ENCODE measurements at places on chromosomes 7 and 10.

GRCh38 chr7:106893591-106893990 is 28.5 kb downstream of the PIK3CG start:
- H3K4me1 ChIP-seq, result no peaks in the 10 kb centered on the region
- peaks cover 5% of the 10 kb centered on the region for H3K27me3 ChIP-seq
- H3K4me3 ChIP-seq, result no peak overlapping the region
- no peak overlapping the region for H3K27ac ChIP-seq
- H3K36me3 ChIP-seq, result no peaks in the 10 kb centered on the region

GRCh38 chr7:38427279-38427955 is 154.0 kb upstream of the TARP start:
- no peak overlapping the region for H3K27ac ChIP-seq
- H3K27me3 ChIP-seq, result peaks cover 5% of the 10 kb centered on the region
- no peak for DNase-seq
- H3K4me3 ChIP-seq, result no peak overlapping the region

- no peak for DNase-seq
- peaks cover 2% of the 10 kb centered on the region for H3K36me3 ChIP-seq
- H3K4me1 ChIP-seq, result no peaks in the 10 kb centered on the region
- H3K27ac ChIP-seq, result no peak overlapping the region
- H3K27me3 ChIP-seq, result peaks cover 11% of the 10 kb centered on the region
- H3K4me3 ChIP-seq, result no peak overlapping the region
These were observed 9.9 kb downstream of the GARIN1A start for GRCh38 chr7:128681794-128682537.

DNA sequence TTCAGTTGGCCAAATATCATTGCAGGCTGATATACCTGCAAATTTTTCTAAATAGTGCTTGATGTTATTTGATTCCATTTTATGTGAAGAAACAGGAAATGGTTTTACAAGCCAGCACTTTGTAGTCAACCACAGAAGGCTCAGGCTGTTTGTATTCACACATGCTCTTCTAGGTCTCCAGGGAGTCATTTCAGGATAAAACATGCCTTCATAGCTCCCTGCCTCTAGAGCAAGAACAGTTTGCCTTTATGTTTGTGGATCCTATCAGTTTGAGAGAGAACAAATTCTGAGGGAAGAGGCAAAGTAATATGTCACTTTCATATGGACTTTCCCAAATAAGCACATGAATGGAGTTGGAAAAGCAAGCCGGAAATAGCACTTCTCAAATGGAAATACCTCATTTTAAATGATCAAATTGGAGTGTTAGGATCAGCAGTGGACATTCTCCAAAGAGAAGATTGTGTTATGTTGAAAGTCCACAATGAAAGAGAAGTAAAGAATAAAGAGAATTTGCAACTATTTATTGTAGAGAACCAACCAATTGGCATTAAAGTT is 277.6 kb downstream of the KCND2 start:
- H3K4me1 ChIP-seq, result peaks cover 39% of the 10 kb centered on the region
- DNase-seq, result no peak
- H3K4me3 ChIP-seq, result no peak overlapping the region
- no peaks in the 10 kb centered on the region for H3K27me3 ChIP-seq

- H3K4me1 ChIP-seq, result peaks cover 40% of the 10 kb centered on the region
- no peak for DNase-seq
- no peak overlapping the region for H3K4me3 ChIP-seq
- peaks cover 10% of the 10 kb centered on the region for H3K27me3 ChIP-seq
These were observed 58.4 kb downstream of the JCAD start for GRCh38 chr10:30000802-30001571.

DNA sequence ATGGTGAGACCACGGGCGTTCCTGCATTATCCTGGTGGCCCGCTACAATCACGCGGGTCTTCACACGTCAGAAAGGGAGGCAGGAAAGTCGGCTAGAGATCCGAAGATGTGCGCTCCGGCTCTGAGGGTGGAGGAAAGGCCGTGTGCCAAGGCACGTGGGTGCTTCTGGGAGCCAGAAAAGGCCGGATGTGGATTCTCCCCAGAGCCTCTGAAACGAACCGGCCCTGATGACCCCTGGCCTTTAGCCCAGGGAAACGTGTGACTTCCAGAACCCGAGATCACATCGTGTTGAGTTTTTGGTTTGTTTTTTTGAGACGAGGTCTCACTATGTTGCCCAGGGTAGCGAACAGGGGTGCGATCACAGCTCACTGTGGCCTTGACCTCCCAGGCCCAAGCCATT is 244.2 kb downstream of the ELFN1 start:
- no peak for DNase-seq
- H3K27me3 ChIP-seq, result peaks cover 5% of the 10 kb centered on the region
- H3K4me1 ChIP-seq, result peaks cover 49% of the 10 kb centered on the region
- no peaks in the 10 kb centered on the region for H3K36me3 ChIP-seq
- no peak overlapping the region for H3K27ac ChIP-seq

DNA sequence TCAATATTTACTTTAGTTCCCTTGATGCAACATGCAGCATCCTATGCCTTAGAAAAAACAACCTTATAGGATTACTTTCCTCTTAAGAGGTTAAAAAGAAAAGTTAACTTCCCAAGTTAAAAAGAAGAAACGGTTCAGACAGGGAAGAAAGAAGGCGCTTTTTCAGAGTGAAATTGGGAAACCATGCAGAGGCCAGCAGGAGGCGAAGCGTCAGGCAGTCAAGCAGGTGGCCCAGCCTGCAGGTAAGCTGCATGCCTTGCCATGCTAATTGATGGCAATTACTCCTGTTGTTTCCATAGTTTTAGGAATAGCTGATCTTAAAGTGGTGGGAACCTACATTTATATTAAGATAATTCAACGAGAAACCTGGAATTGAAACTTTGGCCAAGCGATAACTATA is 302.6 kb upstream of the SP4 start:
- peaks cover 5% of the 10 kb centered on the region for H3K27me3 ChIP-seq
- H3K4me1 ChIP-seq, result peaks cover 12% of the 10 kb centered on the region
- H3K27ac ChIP-seq, result no peak overlapping the region
- DNase-seq, result no peak

- no peak overlapping the region for H3K4me3 ChIP-seq
- DNase-seq, result no peak
- no peaks in the 10 kb centered on the region for H3K4me1 ChIP-seq
- H3K36me3 ChIP-seq, result no peaks in the 10 kb centered on the region
- no peak overlapping the region for H3K27ac ChIP-seq
- no peaks in the 10 kb centered on the region for H3K27me3 ChIP-seq
These were observed 711.0 kb upstream of the LRRTM3 start for GRCh38 chr10:66214721-66215404.

- H3K4me1 ChIP-seq, result no peaks in the 10 kb centered on the region
- H3K27me3 ChIP-seq, result peaks cover 3% of the 10 kb centered on the region
- no peaks in the 10 kb centered on the region for H3K36me3 ChIP-seq
- no peak for DNase-seq
- H3K4me3 ChIP-seq, result no peak overlapping the region
These were observed 1424.6 kb upstream of the LRRTM3 start for GRCh38 chr10:65501259-65501658.

GRCh38 chr10:31820778-31821369 is 107.8 kb downstream of the ARHGAP12 start:
- H3K36me3 ChIP-seq, result peaks cover 22% of the 10 kb centered on the region
- no peak overlapping the region for H3K27ac ChIP-seq
- no peaks in the 10 kb centered on the region for H3K27me3 ChIP-seq
- no peaks in the 10 kb centered on the region for H3K4me1 ChIP-seq

GRCh38 chr10:50579491-50580261 is 44.1 kb downstream of the SGMS1 start:
- no peak overlapping the region for H3K27ac ChIP-seq
- H3K36me3 ChIP-seq, result no peaks in the 10 kb centered on the region
- H3K4me3 ChIP-seq, result no peak overlapping the region
- H3K4me1 ChIP-seq, result peaks cover 10% of the 10 kb centered on the region

DNA sequence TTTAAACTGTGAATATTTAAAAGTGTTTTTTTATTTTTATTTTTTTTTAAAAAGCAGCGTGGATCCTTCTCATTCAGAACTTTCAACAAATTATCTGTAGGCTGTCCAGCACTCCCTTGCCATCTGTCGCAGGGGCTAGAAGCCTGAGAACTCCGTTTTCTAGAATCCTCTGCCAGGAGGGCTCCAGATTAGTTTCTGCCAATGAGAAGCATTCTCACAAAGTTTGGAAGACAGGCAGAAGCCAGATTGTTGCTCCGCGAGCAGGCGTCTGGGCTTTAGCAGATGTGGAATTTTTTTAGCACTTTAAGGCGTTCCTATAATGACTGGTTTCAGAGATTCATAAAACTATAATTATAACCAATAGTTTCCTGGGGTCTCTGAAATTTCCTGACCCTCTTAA is 220.9 kb upstream of the KIAA1217 start:
- no peak for DNase-seq
- H3K4me3 ChIP-seq, result no peak overlapping the region
- no peak overlapping the region for H3K27ac ChIP-seq
- peaks cover under 1% of the 10 kb centered on the region for H3K27me3 ChIP-seq

DNA sequence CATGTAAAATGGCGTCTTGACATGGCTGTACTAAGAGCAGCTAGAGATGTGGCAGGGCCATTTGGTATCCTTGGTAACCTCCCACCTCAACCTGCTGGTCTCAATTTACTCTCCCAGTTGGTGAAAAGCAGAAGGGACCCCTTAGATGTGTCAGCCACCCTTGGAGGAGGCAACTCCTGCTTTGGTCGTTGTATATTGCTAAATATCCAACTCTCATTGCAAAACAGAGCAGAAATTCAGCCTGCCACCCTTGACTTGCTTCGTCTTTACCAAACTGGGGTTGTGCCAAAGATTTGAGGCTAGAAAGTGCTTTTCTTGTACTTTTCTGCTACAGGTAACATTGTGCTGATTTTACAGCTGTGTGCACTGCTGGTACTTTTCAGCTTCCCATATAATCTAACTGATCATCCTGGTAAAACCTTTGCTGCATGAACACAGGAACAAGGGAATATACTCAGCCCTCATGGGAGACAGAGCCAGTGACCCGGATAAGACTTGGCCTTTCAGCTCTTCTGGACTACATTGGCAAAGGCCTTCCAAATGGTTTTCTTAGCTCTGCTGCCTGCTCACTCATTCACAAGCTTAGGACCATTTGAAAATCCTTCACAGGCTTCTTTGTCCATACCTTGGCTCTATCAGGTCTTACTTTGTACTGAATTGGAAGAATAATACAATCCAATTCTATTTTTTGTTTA is 2.2 kb upstream of the VSTM4 start:
- no peak for DNase-seq
- H3K4me1 ChIP-seq, result peaks cover 19% of the 10 kb centered on the region
- no peaks in the 10 kb centered on the region for H3K36me3 ChIP-seq
- H3K27ac ChIP-seq, result no peak overlapping the region

DNA sequence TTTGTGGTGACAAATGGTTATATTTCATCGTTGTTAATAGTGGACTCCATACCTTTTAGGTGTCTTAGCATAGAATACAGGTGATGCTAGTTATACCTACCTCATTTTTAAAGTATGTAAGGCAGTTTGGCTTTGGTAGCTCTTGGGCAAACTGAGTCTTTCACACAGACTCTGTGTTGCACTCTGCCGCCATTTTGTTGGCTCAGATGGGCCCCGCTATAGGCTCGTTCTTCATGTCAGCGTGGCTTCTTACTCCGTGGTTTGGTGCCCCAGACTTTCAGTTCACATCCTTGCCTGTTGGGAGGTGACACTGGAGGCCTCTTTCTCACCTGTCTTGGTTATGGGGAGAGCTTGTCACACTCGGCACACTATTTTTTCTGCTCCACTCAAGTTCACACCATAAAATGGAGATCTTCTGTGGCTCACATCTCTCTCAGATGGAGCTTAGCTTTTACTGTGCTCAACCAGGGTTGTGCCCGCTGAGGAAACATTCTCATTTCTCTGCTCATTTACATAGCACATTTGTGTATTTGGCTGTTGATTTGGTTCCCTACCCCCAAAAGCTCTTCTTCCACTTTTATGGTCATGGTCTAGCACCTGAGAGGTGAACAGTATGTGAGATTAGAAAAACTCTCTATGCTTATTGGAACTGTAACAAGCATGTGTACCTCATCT is 178.5 kb downstream of the ARID5B start:
- no peak overlapping the region for H3K27ac ChIP-seq
- H3K36me3 ChIP-seq, result peaks cover 56% of the 10 kb centered on the region
- H3K4me3 ChIP-seq, result no peak overlapping the region
- DNase-seq, result no peak
- H3K4me1 ChIP-seq, result peaks cover 45% of the 10 kb centered on the region
- H3K27me3 ChIP-seq, result no peaks in the 10 kb centered on the region

DNA sequence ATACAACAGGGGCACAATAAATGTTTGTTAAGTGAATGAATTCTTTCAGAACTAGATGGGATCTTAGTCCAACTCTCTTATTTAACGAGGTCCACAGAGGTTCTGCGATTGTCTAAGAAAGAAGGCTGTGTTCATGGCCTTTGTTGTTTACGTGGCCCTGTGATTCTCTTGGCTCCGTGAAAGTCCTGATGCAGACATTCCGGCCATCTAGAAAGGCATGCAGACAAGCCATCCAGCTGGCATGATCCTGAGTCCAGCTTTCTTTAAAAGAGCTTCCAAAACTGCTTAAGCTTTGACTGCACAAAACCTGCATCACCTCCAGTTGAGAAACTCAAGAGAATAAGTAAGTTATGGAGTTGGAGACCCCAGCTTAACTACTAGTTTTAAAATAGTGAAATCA is 26.0 kb downstream of the EGFR start:
- DNase-seq, result no peak
- no peak overlapping the region for H3K27ac ChIP-seq
- H3K4me1 ChIP-seq, result peaks cover 32% of the 10 kb centered on the region
- peaks cover 8% of the 10 kb centered on the region for H3K27me3 ChIP-seq
- H3K4me3 ChIP-seq, result no peak overlapping the region
- H3K36me3 ChIP-seq, result no peaks in the 10 kb centered on the region

- H3K27me3 ChIP-seq, result no peaks in the 10 kb centered on the region
- no peaks in the 10 kb centered on the region for H3K36me3 ChIP-seq
- H3K4me3 ChIP-seq, result no peak overlapping the region
- no peak for DNase-seq
- no peak overlapping the region for H3K27ac ChIP-seq
These were observed 148.9 kb upstream of the CDK1 start for GRCh38 chr10:60629332-60629731.

GRCh38 chr10:63464402-63465292 is 1.1 kb downstream of the JMJD1C start:
- no peak for DNase-seq
- H3K4me1 ChIP-seq, result peaks cover 38% of the 10 kb centered on the region
- H3K27me3 ChIP-seq, result no peaks in the 10 kb centered on the region
- peak overlapping the region; percentile 96 for H3K27ac ChIP-seq
- peaks cover 31% of the 10 kb centered on the region for H3K36me3 ChIP-seq

DNA sequence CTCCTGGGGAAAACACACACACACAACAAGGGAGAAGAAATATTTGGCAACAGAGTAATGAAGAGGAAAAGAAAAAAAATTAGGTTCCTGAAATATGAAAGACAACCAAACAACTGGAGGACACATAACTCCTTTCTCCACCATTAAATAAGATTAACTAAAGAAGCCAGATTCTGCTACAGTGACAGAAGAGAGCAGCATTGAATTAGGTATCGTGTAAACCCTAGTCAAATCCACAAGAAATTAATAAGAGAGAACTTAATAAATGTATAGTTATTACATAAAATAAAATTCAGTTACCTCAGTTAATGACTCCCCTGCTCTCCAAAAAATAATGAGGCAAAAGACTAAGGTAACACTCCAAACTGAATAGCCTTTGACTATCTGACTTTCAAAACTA is 306.7 kb downstream of the CRPPA start:
- no peak for DNase-seq
- H3K4me3 ChIP-seq, result no peak overlapping the region
- no peaks in the 10 kb centered on the region for H3K27me3 ChIP-seq
- no peak overlapping the region for H3K27ac ChIP-seq
- no peaks in the 10 kb centered on the region for H3K4me1 ChIP-seq
- H3K36me3 ChIP-seq, result no peaks in the 10 kb centered on the region
